ENCODE measurements at places on chromosomes 5 and 9. TPM values are rescaled to one million over a fixed set of nuclear protein-coding genes. Genes with fewer than 3 reads are reported as not detected.

The FOXB2 gene
- total RNA-seq: not detected

The C7 gene
- total RNA-seq: 268 TPM

The DUSP1 gene
- 53.2 TPM for total RNA-seq

The KLF9 gene
- total RNA-seq: 2.2 TPM

- no peak for DNase-seq
- no peaks in the 10 kb centered on the region for H3K36me3 ChIP-seq
- no peaks in the 10 kb centered on the region for H3K27me3 ChIP-seq
- no peak within 1 kb of the TSS for H3K27ac ChIP-seq
- H3K4me1 ChIP-seq: no peaks in the 10 kb centered on the region
Measured at GRCh38 chr5:141121563-141121962, at the start of gene PCDHB4. Gene PCDHB4 (plus strand): TSS chr5:141121818. CDS start chr5:141121999, 181 bp downstream.

- H3K4me3 ChIP-seq: no peak overlapping the region
- H3K4me1 ChIP-seq: no peaks in the 10 kb centered on the region
- H3K27me3 ChIP-seq: no peaks in the 10 kb centered on the region
- DNase-seq: peak; percentile 24
- H3K36me3 ChIP-seq: no peaks in the 10 kb centered on the region
- no peak overlapping the region for H3K27ac ChIP-seq
Measured at GRCh38 chr5:135439231-135440205, 7.6 kb downstream of the DCANP1 start.

DNA sequence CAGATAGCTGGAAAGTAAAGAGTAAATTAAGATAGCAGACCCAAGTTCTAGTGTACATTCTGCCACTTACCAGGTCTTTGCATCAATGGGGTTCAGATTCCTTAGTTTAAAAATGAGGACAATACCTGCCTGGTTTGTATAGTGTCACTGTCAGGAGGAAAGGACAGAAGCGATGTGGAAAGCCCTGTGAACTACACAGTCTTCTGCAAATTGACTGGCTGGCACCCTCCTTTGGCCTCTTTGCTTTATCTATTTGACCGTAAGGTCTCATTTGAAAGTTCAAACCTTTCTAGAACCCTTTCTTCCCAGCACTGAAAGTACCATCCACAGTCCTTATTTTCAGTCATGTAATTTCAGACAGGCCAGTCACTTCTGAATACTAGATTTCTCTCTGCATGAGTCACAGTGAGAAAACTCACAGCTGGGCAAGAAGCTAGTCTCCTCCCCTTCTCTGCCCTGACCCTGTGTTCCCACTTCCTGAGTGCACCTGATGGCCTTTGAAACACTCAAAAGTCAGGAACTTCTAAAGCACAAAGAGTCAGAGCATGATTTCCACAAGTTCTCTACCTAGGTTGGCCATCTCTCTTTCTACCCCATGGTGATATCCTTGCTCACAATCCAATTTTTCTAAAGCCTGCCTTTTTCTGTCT lies 91.3 kb upstream of the RASEF start:
- no peak for DNase-seq
- H3K27me3 ChIP-seq: no peaks in the 10 kb centered on the region
- H3K4me1 ChIP-seq: no peaks in the 10 kb centered on the region
- no peak overlapping the region for H3K27ac ChIP-seq
- no peak overlapping the region for H3K4me3 ChIP-seq
- H3K36me3 ChIP-seq: no peaks in the 10 kb centered on the region

DNA sequence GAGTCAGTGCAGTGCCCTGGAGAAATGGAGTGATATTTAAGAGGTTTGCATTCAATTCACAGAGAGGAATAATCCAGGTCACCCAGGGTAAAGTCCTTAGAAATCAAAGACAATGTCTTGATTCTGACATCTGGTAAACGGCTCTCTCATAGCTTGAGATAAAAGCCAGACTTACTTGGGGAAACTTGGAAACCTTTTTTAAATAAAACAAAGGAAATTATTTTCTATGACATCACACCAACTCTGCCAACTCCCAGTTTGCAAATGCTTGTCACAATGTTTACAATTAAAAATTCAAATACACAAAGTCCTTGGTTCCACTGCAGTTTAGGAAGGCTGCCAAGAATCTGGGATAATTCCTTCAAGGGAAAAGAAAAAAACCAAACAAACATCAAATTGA lies 255.1 kb upstream of the NREP start:
- H3K4me3 ChIP-seq: no peak overlapping the region
- no peak overlapping the region for H3K27ac ChIP-seq
- no peaks in the 10 kb centered on the region for H3K36me3 ChIP-seq
- no peak for DNase-seq

DNA sequence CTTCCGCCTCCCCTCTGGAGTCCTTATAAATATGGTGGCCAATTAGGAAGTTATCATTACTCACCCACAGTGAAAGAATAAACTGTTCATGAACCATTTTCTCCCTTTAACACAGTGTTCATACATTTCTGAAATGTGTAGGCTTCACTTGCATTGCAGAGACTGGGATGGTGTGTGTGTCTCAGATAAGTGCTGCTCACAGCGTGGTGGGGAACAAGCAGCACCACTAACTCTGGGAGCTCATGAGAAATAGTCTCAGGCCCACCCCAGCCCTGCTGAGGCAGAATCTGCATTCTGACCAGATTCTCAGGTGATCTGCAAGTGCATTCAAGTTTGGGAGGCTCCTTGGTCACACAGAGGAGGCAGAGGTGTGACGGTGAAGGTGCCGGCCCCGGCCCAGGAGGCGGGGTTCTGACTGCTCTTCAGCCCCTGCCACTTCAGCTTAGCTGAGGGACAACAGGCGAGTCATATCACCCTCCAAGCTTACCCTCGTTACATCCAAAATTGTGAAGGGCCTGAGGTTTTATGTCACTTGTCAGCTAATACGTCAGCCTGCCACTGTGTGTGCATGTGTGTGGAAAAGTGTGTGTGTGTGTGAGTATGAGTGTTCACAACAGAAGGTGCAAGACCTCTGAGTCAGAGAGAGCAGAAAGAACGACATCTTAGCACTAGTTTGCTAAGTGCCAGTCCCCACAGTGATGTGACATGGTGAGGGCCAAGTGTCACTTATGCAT lies 34.7 kb downstream of the DAP start:
- H3K4me1 ChIP-seq: peaks cover 8% of the 10 kb centered on the region
- no peak overlapping the region for H3K4me3 ChIP-seq
- DNase-seq: no peak
- H3K36me3 ChIP-seq: peaks cover 5% of the 10 kb centered on the region
- H3K27ac ChIP-seq: no peak overlapping the region

DNA sequence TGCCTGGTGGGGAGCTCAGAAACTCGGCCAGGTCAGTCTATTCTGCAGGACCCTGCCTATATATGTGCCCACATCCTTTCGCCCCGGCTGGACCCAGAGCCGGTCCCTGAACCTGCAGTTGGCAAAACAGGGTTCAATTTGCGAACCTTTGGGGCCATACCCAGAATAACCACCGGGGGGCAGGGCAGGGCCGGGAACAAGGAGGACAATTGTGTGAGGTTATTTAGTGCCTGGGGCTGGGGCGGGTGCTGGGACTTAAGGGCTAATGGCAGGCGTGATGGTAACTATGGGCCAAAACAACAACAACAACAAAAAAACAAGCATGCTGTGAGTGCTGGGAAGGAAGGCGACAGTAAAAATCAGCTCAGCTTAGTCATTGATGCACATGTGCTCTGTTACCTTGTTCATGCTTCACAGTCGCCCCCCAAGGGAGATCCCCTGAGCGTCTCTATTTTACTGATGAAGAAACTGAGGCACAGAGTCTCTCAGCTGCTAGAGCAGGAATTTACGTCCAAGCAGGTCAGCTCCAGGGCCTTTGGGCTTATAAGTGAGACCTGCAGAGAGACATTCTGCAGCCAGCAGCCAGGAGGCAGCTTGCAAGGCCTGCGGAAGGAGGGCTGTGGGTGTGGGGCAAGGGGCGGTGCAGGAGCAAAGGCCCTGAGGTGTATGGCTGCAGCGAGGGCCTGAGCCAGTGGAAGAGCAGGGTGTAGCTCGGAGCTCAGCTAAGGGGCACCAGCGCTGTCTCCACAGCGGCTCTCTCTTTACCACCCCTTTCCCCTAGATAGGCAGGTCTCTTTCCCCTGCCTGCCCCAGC lies 106.0 kb downstream of the PHF2 start:
- H3K4me3 ChIP-seq: no peak overlapping the region
- H3K36me3 ChIP-seq: peaks cover 6% of the 10 kb centered on the region
- H3K4me1 ChIP-seq: no peaks in the 10 kb centered on the region

DNA sequence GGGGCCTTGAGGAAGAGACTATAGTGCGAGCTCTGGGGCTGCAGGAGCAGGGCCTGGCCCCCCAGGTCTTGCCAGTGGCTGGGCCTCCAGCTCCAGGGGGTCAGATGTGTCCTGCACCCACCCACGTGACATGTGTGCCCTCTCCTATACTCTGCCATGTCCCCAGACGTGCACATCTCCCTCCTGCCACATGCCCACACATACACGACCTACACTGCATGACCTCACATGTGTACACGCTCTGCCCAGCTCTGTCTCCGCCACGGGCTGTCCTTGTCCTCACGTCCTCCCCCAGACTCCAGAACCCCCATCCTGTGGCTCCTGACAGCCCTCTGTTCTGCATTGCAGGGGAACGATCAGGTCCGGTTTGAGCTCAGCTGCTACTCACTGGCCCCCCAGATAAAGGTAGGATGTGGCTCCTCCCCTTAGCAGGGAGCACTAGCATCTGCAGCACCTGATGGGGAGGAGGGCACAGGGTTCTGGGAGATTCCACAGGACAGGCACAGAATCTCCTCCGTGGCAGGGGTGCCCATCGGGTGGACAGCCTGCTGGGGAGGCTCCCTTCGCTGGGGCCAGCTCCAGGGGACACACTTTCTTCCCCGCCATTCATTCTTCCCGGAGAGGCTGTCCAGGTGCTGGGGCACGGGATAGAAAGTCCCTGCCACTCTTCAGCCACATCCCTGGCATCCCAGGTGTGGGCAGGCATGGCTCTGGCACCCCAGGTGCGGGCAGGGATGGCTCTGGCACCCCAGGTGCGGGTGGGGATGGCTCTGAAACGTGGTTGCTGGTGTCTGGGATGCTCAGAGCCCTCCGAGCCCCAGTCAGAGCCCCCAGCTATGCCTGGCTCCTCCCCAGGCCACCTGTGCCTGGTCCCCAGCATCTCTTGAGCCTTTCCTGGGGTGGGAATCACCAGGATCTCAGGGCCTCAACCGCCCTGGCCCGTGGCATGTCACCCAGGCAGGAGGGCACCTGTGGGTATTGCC lies 19.3 kb downstream of the ASS1 start:
- H3K27me3 ChIP-seq: no peaks in the 10 kb centered on the region
- no peak overlapping the region for H3K27ac ChIP-seq
- no peak for DNase-seq
- no peak overlapping the region for H3K4me3 ChIP-seq
- peaks cover 43% of the 10 kb centered on the region for H3K36me3 ChIP-seq

All from liver (tissue), 10 donors.